ENCODE measurements at places on chromosomes 2 and 18.

GRCh38 chr2:20551260-20551944 lies 99.5 kb downstream of the HS1BP3 start:
- DNase-seq = no peak

DNA sequence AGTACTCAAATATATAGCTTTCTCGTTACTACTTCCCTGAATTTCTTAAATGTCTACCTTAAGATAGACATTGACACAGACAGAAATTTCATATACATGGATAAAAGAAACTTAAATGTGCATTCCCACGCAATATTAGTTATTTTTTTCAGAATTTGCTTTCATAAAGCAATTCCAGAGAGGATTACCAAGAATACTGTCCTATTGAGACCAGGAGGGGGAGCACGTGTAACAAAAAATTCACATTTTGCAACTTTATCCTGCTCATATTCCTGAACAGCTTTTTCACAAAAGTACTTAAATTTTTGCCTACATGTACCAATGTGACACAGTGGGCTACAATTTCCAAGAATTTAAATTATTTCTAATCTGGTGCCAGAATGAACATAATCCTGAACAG lies 30.7 kb upstream of the ERCC3 start:
- DNase-seq = no peak

DNA sequence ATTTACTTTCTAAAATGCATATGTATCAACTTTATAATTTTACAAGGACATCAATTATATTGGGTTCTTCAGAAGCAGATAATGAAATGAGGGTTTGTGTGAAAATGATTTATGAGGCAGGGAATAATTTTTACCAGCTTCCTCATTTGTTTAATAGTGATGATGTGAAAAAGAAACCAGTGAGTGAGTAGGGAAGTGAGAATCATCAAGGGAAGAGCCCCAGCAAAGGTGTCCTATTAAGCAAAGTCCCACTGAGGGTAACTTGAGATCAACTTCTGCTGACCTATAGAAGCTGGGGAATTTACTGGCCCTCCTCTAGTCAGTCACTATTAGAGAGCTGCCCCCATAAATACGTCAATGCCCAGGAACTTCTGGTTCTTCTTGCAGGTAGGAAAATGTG lies 266.8 kb upstream of the LYPD1 start:
- DNase-seq = no peak

DNA sequence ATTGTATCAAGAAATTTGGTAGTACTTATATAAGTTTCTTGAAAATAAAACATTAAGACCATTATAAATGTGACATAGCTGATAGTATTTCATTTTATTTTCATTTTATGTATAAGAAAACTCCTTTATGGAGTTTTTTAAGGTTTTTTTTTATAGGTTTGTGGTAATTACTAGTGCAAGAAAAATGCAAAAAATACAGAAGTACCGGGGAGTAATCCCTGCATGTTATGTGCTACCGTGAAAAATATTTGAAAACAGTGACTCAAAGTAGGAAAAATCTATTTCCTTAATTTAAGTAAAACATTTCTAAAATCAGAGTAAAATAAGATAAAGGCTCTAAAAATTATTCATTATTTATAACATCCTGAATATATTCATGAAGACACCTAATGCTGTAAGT lies 21.6 kb downstream of the ZSWIM2 start:
- no peak for DNase-seq

GRCh38 chr2:101574622-101575021 lies 99.7 kb upstream of the RFX8 start:
- DNase-seq = no peak

DNA sequence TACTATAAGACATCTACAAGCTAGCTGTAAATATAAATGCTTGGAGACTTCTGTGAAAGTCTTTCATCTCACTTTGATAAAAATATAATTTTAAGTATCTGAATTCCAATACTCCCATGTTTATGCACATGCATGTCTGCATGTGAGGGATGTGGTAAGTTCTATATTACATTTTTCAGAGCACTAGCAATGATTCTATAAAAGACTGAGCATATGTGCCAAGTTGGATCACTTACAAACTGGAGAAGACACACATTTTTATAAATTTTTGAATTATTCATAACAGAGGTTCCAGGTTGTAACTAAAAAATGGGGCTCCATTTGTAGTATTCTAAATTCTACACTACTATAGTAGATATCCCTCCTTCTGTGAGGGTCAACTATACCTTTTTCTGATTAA lies 26.0 kb downstream of the ZNF804A start:
- DNase-seq = no peak

- no peak for DNase-seq
Measured at GRCh38 chr18:30971338-30971956, 71.1 kb downstream of the DSC3 start.

GRCh38 chr2:215920244-215921100 lies 92.9 kb downstream of the MREG start:
- DNase-seq = peak; percentile 5

DNA sequence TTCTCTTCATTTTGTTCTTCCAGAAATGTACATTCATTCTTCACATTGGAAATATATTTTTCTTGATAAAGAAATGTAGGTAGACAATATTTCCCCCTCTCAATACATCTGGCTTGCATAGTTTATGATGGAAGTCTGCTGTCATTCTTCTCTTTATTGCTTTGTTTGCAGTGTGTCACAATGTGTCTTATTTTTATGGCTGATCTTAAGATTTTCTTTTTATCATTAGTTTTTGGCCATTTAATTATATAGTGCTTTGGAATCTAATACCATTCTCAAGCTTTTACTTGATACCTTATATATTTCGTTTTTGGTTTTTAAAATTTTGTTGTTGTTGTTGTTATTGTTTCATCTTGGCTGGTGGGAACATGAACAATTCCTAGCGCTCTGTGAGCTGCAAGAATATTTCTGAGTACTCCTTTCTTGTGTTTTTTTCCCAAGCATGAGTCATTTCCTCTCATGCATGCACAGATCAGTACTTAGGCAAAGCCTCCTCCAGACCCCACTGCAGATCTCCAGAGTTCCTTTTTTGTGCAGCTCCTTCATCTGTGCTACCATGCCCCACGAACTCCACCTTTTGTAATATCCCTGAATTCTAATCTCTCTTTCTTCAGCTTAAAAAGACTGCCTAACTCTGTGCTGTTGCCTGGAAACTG lies 13.7 kb upstream of the MMADHC start:
- no peak for DNase-seq

DNA sequence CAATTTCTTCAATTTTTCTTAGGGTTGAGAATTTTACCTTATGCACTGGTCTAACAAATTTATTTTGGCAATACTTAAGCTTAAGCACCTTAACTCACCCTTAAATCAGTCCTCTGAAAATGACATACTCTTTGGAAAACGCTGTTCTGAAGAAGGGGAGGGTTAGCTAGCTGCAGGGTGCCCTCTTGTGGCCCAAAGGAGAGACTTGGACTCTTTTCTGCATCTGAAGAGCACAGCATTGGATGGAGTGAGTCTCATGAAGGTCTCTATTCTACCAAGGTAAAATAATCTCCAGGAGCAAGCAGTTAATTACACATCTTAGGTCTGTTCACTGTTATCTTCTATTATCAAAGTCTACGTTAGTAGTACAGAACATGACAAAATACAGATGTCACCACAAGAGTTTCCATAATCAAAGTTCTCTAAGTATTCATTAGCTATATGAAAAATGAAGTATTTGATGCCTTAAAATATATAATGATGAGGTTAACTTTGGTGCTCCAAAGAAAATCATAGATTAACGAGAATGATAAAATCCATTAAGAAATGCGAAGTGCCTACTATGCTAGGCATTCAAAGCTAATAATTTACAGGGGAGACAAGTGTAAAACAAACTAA lies 24.4 kb downstream of the PUM2 start:
- DNase-seq = no peak

DNA sequence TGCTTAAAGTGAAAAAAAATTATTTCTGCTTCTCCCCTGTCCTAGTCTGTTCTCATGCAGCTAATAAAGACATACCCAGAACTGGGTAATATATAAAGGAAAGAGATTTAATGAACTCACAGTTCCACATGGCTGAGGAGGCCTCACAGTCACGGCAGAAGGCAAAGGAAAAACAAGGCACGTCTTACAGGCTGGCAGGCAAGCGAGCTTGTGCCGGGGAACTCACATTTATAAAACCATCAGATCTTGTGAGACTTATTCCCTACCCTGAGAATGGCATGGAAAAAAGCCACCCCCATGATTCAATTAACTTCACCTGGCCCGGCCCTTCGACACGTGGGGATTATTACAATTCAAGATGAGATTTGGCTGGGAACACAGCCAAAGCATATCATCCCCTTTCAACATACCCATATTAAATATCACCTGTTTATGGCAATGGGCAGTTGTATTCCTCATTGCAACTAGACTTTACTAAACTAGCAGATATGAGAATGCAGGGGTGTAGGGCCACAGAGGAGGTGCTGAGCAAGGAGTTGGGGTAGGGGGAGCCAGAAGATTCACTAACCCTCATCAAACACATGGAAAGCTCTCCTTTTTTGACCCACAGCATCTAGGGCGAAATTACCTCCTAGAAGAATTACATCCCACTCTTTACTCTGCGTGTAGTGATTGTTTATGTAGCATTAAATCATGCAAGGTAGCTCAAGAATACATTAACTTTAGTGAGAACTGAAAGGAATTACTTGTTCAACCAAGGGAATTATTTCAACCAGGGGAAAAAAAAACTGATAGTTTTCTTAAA lies 183.3 kb upstream of the DOK6 start:
- DNase-seq = no peak

DNA sequence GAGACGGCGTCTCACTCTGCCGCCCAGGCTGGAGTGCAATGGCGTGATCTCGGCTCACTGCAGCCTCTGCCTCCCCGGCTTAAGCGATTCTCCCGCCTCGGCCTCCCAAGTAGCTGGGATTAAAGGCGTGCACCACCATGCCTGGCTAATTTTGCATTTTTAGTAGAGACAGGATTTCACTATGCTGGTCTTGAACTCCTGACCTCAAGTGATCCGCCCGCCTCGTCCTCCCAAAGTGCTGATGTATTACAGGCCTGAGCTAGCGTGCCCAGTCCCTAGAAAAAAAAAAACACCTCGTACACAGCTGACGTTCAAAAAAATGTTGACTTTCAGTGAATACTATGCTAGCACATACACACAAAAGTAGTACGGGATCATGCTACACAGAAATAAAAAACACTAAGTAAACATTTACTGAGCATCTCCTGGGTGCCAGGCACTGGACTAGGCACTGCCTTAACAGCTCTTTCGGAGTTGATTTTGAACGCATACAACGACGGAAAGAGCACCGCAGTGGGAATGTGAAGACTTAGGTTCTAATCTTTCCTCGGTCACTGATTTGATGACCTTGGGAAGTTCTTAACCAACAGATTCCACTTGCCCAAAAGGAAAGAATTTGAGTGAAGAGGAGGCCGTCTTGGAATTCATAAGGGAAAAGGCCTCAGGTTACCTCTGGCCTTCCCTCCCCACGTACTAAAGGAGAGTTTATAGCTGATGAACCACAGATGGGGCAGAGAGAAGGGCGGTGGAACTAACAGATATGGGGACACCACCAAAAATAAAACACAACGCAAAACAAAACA lies 1.1 kb downstream of the DNAJC27 start:
- no peak for DNase-seq

- DNase-seq = no peak
Measured at GRCh38 chr2:24521975-24522639, 31.1 kb downstream of the NCOA1 start.

DNA sequence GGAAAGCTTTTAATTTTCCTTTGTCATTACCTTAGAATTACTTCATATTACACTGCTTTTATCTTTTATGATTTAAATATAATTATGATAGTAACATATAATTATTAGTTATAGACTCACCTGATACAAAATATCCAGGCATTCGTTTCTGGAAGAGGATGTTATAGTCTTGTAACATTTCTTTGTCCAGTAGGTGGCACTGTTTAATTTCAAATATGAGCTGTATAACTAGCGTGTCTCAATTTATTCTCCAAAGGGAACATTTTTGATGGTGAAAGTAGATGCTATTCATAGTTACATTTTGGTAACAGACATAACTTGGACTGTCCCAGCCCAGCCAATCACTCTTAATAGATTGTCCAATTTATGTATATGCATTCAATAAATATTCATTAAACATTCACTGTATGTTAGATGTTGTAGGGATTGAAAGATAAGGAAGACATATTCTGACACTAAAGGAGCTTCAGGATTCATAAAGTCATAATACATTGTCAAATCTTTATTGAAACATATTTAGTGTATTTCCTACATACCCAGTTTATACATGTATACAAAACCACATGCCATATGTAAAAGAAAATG lies 19.2 kb downstream of the DAW1 start:
- DNase-seq = no peak
